ENCODE measurements at places on chromosomes 12 and 14. TPM values are rescaled to one million over a fixed set of nuclear protein-coding genes. Genes with fewer than 3 reads are reported as not detected.

GRCh38 chr12:21526721-21527345 is 737 bp downstream of the SPX start:
- no peak for DNase-seq

GRCh38 chr14:47442211-47442610 is 233.2 kb downstream of the MDGA2 start:
- DNase-seq = no peak

The ANO2 gene
- total RNA-seq = 23.4 TPM

GRCh38 chr12:25957793-25958427 is 572 bp upstream of the RASSF8 start:
- DNase-seq = peak; percentile 45

DNA sequence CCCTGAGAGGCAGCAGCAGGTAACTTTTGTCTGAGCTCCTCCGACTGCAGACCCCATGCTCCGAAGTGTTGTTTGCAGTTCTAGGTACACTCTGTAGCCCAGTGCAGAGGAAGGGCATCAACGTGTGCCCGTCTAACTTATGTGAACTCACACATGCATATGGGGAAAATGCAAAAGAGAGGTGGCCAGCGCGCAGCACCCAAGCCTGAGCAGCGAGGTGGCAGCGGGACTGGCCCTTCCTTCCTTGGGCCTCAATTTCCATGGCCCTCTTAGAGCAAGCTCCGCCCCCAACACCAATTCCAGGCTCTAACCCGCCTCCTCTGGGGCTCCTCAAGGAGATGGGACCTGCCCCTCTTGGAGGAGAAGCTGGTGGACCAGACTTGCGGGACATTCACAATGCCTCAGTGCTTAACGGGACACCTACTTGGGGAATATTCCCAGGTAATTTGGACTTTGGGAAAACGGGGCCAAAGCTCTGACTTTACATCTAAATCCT is 27.7 kb downstream of the GPR68 start:
- DNase-seq = no peak

GRCh38 chr12:54719691-54720090 is 71.5 kb upstream of the DCD start:
- DNase-seq = no peak

GRCh38 chr12:121468499-121468801 is 68.5 kb downstream of the RNF34 start:
- no peak for DNase-seq

- DNase-seq = no peak
Measured at GRCh38 chr12:31236998-31237637, 88.8 kb downstream of the SINHCAF start.

DNA sequence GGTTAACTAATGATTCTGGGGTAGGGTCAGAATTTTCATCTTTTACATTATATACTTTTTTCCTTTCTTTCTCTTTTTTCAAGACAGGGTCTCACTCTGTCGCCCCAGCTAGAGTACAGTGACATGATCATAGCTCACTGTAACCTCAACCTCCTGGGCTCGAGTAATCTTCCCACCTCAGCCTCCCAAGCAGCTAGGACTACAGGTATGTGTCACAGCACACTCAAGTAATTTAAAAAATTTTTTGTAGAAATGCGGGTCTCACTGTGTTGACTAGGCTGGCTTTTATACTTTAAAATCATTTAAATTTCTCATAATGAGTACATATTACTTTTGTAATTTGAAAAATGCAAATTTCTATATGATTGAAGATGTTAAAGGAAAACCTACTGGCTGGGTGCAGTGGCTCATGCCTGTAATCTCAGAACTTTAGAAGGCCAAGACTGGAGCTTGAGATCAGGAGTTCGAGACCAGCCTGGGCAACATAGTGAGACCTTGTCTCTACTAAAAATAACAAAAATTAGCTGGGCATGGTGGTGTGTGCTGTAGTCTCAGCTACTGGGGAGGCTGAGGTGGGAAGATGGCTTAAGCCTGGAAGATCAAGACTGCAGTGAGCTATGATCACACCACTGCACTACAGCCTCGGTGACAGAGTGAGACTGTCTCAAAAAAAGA is 25.7 kb downstream of the R3HDM2 start:
- DNase-seq = no peak

The MYF6 gene
- not detected for total RNA-seq

DNA sequence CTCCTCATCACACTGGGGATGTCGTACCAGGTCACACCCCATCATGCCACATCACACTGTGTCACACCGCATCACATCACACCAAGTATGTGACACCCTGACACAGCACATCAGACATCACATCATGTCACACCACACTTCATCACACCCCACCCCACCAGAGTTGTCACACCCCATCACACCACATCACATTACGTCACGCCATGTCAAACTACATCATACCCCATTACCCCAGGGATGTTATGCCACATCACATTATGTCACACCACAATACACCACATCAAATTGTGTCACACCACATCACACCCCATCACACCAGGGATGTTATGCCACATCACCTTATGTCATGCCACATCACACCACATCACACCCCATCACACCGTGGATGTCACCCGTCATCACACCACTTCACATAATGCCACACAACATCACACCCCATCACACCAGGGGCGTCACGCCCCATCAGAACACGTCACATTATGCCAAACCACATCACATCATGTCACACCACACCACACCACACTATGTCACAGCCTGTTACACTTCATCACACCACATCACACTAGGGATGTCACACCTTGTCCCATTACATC is 133.6 kb downstream of the TMEM121 start:
- no peak for DNase-seq

DNA sequence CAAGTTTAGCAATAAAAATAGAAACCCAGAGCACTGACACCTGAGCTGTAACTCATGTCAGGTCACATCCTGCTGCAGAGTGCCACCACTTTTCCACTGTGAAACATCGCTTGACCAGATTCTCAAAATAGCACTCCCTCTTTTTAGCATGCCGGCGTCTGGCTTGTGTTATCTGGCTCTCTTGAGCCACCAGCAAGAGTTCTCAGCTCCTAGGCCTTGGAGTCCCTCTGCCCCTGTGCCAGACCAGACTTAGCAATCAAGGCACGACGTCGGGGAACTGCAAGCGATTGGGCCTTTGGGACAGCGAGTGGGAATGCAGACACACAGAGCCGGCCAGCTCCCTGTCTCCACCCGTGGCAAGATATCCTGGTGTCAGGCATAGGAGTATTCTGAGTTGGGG is 52.5 kb downstream of the SPIC start:
- peak; percentile 28 for DNase-seq

GRCh38 chr14:69571449-69572029 is 3.1 kb downstream of the CCDC177 start:
- no peak for DNase-seq

DNA sequence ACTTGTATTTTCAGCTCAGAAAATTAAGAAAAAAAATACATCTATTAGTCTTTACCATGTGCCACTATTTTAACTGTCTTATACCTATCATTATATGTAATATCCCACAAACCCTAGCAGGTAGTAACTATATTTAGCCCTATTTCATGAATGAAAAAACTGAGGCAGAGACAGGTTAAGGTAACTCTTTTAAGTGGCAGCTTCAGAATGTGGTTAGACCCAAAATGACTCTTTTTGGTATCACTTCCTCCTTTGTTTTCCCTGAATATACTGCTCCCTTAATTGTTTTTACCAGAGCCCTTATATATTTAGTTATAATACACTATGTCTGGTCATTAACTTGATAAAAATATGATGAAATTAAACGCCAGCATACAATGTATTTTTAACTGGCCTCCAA is 235.6 kb upstream of the RPL10L start:
- no peak for DNase-seq

- DNase-seq = no peak
Measured at GRCh38 chr14:103206023-103206481, 82.8 kb downstream of the TNFAIP2 start.

The PRB2 gene
- total RNA-seq = not detected

DNA sequence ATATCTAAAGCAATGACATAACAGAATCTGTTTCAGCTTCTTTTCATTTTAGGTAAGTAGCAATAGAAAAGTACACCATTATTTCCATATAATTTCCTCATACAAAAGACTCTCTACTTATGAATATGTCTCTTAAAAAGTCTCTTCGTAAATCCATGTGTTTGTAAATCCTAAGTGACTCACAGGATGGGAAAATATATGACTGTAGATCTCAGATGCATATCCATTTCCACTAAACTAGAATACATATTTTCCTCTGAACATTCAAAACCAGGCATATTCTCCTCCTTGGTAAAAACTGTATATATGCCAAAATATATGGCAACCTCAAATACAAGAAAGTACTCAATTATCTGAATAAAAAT is 93.6 kb downstream of the TXNDC16 start:
- DNase-seq = no peak

The SDR9C7 gene
- total RNA-seq = not detected

The ACAD10 gene
- 23.7 TPM for total RNA-seq

DNA sequence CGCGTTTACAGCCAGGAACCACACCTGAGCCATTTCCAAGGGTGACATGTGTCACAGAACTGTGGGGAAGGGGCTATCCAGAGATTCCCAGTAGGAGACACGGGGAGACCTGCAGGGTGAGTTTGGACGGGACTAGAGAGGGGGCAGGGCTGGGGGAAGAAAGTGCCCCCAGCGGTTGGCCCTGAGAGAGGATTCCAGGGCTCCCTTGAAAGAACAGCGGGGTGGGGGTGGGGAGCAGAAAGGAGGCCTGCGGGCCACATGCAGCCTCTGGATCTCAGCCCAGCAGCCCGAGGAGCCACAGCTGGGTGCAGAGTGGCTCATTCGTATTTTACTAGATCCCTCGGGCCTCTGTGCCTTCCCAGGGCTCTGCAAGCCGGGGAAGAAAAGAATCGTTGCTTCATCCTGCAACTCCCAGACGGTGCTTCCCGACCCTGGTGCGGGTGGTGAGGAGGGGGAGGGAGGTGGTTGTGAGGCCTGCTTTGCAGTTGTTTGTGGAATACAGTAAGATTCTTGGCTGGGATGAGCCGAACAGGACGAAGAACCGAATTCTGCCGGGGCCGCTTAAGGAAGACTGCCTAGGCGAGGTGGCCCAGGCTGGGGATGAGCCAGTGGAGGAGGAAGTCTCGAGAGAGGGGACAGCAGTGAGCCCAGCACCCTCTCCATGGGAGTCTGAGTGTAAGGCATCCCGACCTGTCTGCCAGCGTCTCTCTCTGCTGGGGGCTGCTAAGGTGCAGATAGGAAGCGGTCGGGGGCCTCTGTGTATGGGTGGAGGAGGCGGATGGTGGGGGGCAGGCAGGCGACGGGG is 36.1 kb upstream of the ANKRD9 start:
- no peak for DNase-seq

- DNase-seq = no peak
Measured at GRCh38 chr14:75960231-75960630, 21.6 kb downstream of the TGFB3 start.

- no peak for DNase-seq
Measured at GRCh38 chr14:53670701-53671100, 285.9 kb downstream of the BMP4 start.

DNA sequence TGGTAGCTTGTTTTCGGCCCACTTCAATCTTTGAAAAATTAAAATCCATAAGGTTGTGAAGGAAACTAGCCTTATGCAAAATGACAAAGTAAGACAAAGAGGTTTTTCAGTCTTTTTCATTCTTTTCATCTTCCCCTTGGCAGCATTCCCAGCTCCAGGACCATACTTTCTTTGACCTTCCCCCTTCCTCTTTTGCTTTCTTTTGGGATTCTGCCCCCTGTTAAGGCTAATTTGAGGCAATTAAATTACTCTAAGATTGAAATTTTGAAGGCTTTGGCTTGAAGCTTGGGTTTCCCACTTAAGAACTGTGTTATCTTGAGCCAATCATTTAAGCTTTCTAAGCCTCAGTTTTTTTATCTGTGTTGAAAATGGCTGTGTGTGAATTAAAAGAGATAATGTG is 124.9 kb downstream of the DACT1 start:
- no peak for DNase-seq

- no peak for DNase-seq
Measured at GRCh38 chr14:55388160-55388559, 23.5 kb downstream of the ATG14 start.

DNA sequence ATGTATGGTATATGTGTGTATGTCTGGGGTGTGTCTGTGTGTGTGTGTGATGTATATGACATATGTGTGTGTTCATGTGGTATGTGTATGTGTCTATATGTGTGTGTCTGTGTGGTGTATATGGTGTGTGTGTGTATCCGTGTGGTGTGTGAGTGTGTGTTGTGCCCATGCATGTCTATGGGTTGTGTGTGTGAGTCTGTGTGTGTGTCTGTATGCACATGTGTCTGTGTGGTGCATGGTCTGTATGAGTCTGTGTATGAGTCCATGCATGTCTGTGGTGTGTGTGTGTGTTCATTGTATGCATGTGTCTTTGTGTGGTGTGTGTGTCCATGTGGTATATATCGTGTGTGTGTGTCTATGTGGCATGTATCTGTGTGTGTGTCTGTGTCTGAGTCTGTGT is 168.1 kb upstream of the GSC start:
- DNase-seq = no peak

The KIF21A gene
- 40.0 TPM for total RNA-seq

The MLXIP gene
- total RNA-seq = 30.8 TPM

The CFAP73 gene
- total RNA-seq = not detected

The MTRFR gene
- 8.1 TPM for total RNA-seq

DNA sequence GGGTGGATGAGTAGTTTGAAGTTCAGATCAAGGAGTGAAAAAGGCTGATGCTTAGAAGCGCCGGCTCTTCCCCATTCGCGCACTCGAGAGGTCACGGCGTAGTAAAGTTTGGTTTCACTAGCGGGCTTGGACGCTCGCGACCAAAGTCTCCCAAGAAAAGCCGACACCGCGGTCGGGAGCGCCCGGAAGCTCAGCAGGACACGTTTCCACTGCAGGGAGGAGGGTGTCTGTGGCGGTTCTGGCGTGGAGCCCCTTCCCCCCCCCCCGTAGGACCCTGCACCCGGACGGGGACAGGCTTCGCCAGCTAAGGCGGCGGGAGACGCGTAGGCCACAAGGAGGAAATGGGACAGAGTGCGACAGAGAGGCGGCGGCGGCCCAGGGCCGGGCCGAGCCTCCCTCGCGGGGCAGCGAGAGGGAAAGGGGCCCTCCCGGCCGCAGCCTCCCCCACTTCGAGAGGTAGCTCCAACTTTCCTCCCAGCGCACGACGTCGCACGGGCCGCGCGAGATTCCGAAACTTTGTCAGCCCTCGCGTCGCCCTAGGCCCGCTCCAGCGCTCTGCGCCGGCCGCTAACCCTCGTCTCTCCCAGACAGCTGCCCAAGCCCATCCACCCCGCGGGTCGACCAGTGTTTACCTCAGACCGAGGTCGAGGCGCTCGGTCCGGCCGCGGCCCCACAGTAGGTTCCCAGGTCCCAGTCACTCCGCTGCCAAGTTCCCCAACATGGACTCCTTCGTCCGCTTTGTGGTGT is 480 bp downstream of the SCAF11 start:
- peak; percentile 79 for DNase-seq

The DENR gene
- 26.5 TPM for total RNA-seq

- DNase-seq = no peak
Measured at GRCh38 chr12:25051656-25052195, 102.8 kb upstream of the BCAT1 start.

Measured in left cardiac atrium (tissue), 4 donors.